Cortex of kidney (tissue), 1 donor: ENCODE measurements at places on chromosomes 6 and 20.

GRCh38 chr20:38152175-38152620 lies 12.9 kb downstream of the TGM2 start:
- no peak for DNase-seq

- no peak for DNase-seq
These were observed 6.3 kb downstream of the GPR6 start for GRCh38 chr6:109984410-109984809.

- no peak for DNase-seq
These were observed 49.6 kb downstream of the DCBLD1 start for GRCh38 chr6:117531809-117532725.

DNA sequence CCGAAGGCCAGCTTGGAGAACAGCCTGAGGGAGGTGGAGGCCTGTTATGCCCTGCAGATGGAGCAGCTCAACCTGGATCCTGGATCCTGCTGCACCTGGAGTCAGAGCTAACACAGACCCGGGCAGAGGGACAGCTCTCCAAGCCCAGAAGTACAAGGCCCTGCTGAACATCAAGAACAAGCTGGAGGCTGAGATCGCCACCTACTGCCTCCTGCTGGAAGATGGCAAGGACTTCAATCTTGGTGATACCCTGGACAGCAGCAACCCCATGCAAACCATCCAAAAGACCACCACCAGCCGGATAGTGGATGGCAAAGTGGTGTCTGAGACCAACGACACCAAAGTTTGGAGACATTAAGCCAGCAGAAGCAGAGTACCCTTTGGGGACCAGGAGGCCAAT lies 223.5 kb upstream of the ID4 start:
- no peak for DNase-seq
